ENCODE measurements at places on chromosomes 5 and 9. TPM values are rescaled to one million over a fixed set of nuclear protein-coding genes. Genes with fewer than 3 reads are reported as not detected.

TSLP gene
- total RNA-seq, result 0.87 TPM

LCN10 gene
- 1.7 TPM for total RNA-seq

TTC33 gene
- total RNA-seq, result 29.3 TPM

DMRTA1 gene
- not detected for total RNA-seq

PCDHGA2 gene
- 0.11 TPM for total RNA-seq

TRAF1 gene
- 164 TPM for total RNA-seq

SLC6A7 gene
- total RNA-seq, result not detected

WDR31 gene
- total RNA-seq, result 2.1 TPM

ALDH1A1 gene
- total RNA-seq, result not detected

AGXT2 gene
- not detected for total RNA-seq

ACTBL2 gene
- not detected for total RNA-seq

ASTN2 gene
- 2.7 TPM for total RNA-seq

UGT3A2 gene
- total RNA-seq, result not detected

NUTM2F gene
- not detected for total RNA-seq

PCDHB3 gene
- total RNA-seq, result not detected

FOXD4L6 gene
- 0.18 TPM for total RNA-seq

SH2D3C gene
- 25.1 TPM for total RNA-seq

GEMIN5 gene
- 36.7 TPM for total RNA-seq

IL9 gene
- total RNA-seq, result 104 TPM

ADRA1B gene
- not detected for total RNA-seq

ADGRD2 gene
- not detected for total RNA-seq

FOXD4L4 gene
- total RNA-seq, result not detected

LCN15 gene
- not detected for total RNA-seq

C5orf63 gene
- 6.1 TPM for total RNA-seq

WNK2 gene
- total RNA-seq, result 1.2 TPM

NUDT12 gene
- 3.1 TPM for total RNA-seq

CPLANE1 gene
- total RNA-seq, result 7.7 TPM

OR1J2 gene
- total RNA-seq, result not detected

TAL2 gene
- total RNA-seq, result not detected

C1QTNF2 gene
- not detected for total RNA-seq

BARX1 gene
- 0.52 TPM for total RNA-seq

PITX1 gene
- 0.39 TPM for total RNA-seq

PNPLA7 gene
- 1.6 TPM for total RNA-seq

FBXL7 gene
- total RNA-seq, result 0.05 TPM

MYO10 gene
- 1.0 TPM for total RNA-seq

SARDH gene
- total RNA-seq, result 1.1 TPM

SLC45A2 gene
- total RNA-seq, result not detected

PCDHA9 gene
- not detected for total RNA-seq

TSPAN17 gene
- total RNA-seq, result 33.9 TPM

Measured in activated T-helper 2 cell treated with anti-CD3 and anti-CD28 coated beads, Interferon-gamma antibody, Interleukin-2, Interleukin-4, amounts not matched to agents 10 μg/mL and 5 μg/mL and 100 μg/mL, durations not matched to agents 14 hours and 24 hours and 36 hours (primary cell).